ENCODE measurements at places on chromosomes 7 and 10. TPM values are rescaled to one million over a fixed set of nuclear protein-coding genes. Genes with fewer than 3 reads are reported as not detected.

CBX3 gene
- 177 TPM for polyA plus RNA-seq

PRTFDC1 gene
- polyA plus RNA-seq = 14.2 TPM

EPHB4 gene
- polyA plus RNA-seq = 53.9 TPM

EPC1 gene
- polyA plus RNA-seq = 13.4 TPM

GIMAP8 gene
- 0.67 TPM for polyA plus RNA-seq

PRPS1L1 gene
- not detected for polyA plus RNA-seq

ADK gene
- polyA plus RNA-seq = 24.9 TPM

HDAC9 gene
- 2.2 TPM for polyA plus RNA-seq

DRGX gene
- not detected for polyA plus RNA-seq

NODAL gene
- 0.16 TPM for polyA plus RNA-seq

ADCYAP1R1 gene
- polyA plus RNA-seq = 4.4 TPM

PRKG1 gene
- 0.45 TPM for polyA plus RNA-seq

ANKRD61 gene
- 0.67 TPM for polyA plus RNA-seq

- H3K4me3 ChIP-seq = no peak overlapping the region
- H3K36me3 ChIP-seq = no peaks in the 10 kb centered on the region
- H3K4me1 ChIP-seq = no peaks in the 10 kb centered on the region
- H3K27me3 ChIP-seq = no peaks in the 10 kb centered on the region
Observed at GRCh38 chr7:46672861-46673260, 751.8 kb upstream of the IGFBP3 start.

DNA sequence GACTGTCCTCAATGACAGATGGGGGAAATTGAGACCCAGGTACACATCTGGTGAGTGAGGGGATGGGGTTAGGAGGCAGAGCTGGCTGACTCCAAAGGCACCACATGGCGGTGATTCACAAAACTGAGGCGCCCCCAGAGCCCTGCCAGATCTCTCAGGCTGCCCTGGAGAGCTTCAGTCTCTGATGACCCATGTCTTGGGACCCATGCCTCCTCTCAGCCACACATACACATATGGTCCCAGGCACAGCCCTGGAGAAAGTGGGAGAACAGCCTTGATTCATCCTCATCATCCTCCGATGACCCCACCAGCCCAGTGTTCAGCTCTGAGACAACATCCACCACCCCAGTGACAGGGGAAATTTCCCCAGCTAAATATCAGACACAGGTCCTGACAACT is 426.0 kb downstream of the RPS24 start:
- no peak overlapping the region for H3K27ac ChIP-seq
- no peak for DNase-seq
- H3K4me3 ChIP-seq = no peak overlapping the region
- H3K4me1 ChIP-seq = no peaks in the 10 kb centered on the region

DNA sequence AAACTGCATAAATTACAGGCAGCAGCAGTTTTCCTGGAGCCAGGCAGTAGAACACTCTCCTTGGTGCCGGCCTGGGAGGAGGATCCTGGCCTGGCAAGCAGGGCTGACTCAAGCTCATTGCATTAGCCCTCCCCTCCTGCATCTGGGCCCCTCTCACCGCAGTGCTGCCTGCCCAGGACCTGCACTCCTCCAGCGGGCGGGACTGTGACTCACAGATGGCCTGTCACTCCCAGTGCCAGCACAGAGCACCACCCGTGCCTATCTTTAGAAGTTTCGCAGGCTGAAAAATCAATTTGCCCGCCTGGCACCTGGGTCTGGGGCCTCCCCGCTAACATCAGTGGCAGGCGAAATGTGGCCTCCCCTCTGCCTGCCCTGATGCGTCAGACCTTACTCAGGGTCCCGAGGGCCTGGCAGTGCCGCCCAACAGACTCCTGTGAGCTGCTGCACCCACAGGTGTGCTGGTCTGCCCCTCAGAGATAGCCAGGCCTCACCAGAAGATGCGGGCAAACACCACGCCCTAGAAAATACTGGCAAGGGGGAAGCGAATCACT is 123.8 kb downstream of the KCNMA1 start:
- no peaks in the 10 kb centered on the region for H3K27me3 ChIP-seq
- no peaks in the 10 kb centered on the region for H3K36me3 ChIP-seq
- peaks cover 17% of the 10 kb centered on the region for H3K4me1 ChIP-seq
- no peak for DNase-seq
- no peak overlapping the region for H3K27ac ChIP-seq

GRCh38 chr7:119758254-119758653 is 514.7 kb upstream of the KCND2 start:
- no peak overlapping the region for H3K4me3 ChIP-seq
- no peaks in the 10 kb centered on the region for H3K4me1 ChIP-seq
- no peaks in the 10 kb centered on the region for H3K27me3 ChIP-seq
- no peak for DNase-seq
- no peak overlapping the region for H3K27ac ChIP-seq

DNA sequence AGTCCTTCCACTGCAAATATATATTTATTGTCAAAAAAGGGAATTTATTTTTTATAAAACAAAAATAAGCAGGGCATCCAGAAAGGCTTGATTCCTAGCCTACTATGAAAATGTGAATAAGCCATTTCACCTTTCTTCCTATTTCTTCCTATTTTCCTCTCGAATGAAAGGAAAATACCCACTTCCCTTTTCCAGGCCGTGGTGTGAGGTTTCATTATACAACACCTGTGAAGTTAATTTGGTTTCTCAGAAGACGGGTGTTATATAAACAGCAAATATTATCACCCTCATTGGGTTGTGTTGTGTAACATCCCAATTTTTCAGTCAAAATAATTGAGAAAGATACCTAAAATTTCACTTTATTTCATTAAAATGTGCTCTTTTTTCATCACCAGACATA is 214.3 kb downstream of the DGKB start:
- H3K27me3 ChIP-seq = no peaks in the 10 kb centered on the region
- DNase-seq = no peak
- no peak overlapping the region for H3K4me3 ChIP-seq
- no peaks in the 10 kb centered on the region for H3K36me3 ChIP-seq
- H3K4me1 ChIP-seq = no peaks in the 10 kb centered on the region

GRCh38 chr10:11235771-11236170 is 218.1 kb downstream of the CELF2 start:
- no peaks in the 10 kb centered on the region for H3K4me1 ChIP-seq
- H3K27ac ChIP-seq = no peak overlapping the region
- H3K36me3 ChIP-seq = no peaks in the 10 kb centered on the region
- no peak overlapping the region for H3K4me3 ChIP-seq
- no peak for DNase-seq

- no peaks in the 10 kb centered on the region for H3K4me1 ChIP-seq
- no peaks in the 10 kb centered on the region for H3K36me3 ChIP-seq
- no peak overlapping the region for H3K4me3 ChIP-seq
- H3K27ac ChIP-seq = no peak overlapping the region
- no peak for DNase-seq
Observed at GRCh38 chr7:130360518-130360917, 15.9 kb downstream of the CPA5 start.

GRCh38 chr10:124245191-124245590 is 151.8 kb upstream of the CHST15 start:
- H3K4me3 ChIP-seq = no peak overlapping the region
- H3K27me3 ChIP-seq = no peaks in the 10 kb centered on the region
- no peak overlapping the region for H3K27ac ChIP-seq
- DNase-seq = no peak
- no peaks in the 10 kb centered on the region for H3K36me3 ChIP-seq

- H3K4me1 ChIP-seq = no peaks in the 10 kb centered on the region
- H3K27me3 ChIP-seq = no peaks in the 10 kb centered on the region
- no peaks in the 10 kb centered on the region for H3K36me3 ChIP-seq
- no peak overlapping the region for H3K4me3 ChIP-seq
- H3K27ac ChIP-seq = no peak overlapping the region
- DNase-seq = no peak
Observed at GRCh38 chr7:68700414-68700813, 897.9 kb upstream of the AUTS2 start.

GRCh38 chr10:59125666-59126065 is 50.8 kb upstream of the PHYHIPL start:
- H3K4me1 ChIP-seq = no peaks in the 10 kb centered on the region
- no peak overlapping the region for H3K27ac ChIP-seq
- no peaks in the 10 kb centered on the region for H3K27me3 ChIP-seq
- no peak overlapping the region for H3K4me3 ChIP-seq
- no peak for DNase-seq

DNA sequence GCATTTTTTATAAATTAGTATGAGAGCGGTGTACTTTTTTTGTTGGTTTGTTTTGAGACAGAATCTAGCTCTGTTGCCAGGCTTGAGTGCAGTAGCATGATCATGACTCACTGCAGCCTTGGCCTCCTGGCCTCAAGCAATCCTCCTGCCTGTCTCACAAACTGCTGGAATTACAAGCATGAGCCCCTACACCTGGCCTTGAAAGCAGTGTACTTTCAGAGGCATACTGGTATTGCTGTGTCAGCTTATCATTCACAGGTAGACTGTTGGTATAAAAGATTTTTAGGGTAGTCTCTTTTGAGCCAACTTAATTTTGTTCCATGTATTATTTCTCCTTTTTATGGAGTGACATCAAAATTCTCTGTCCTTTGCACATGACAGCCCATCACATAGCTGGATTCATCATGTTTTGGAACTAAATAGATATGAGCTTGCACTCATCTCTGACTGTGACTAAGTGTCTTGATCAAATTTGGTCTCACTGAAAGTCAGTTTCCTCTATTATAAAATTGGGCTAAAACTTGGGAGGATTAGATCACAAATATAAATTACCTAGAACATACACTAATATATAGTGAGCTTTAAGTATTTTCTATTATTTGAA is 12.4 kb downstream of the GNAT3 start:
- no peak overlapping the region for H3K4me3 ChIP-seq
- H3K4me1 ChIP-seq = no peaks in the 10 kb centered on the region
- no peaks in the 10 kb centered on the region for H3K36me3 ChIP-seq
- H3K27me3 ChIP-seq = no peaks in the 10 kb centered on the region
- peak overlapping the region; percentile 58 for H3K27ac ChIP-seq

DNA sequence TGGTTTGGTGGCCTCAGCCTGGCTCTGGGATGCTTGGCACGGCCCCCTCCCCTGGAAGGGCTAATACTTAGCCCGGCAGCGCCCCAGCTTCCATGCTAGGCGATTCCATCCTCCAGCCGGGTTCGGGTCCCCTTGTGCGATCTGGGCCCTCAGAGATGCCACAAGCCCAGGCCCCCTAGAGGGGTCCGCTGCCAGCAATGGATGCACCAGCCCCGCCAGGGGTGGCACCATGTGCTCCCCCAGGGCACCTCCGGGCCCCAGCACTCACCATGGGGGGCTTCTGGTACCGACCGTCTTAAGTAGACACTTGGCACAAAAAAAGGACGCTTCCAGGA is 125.7 kb upstream of the KCTD7 start:
- H3K4me3 ChIP-seq = no peak overlapping the region
- no peaks in the 10 kb centered on the region for H3K36me3 ChIP-seq
- H3K27ac ChIP-seq = no peak overlapping the region
- DNase-seq = no peak

DNA sequence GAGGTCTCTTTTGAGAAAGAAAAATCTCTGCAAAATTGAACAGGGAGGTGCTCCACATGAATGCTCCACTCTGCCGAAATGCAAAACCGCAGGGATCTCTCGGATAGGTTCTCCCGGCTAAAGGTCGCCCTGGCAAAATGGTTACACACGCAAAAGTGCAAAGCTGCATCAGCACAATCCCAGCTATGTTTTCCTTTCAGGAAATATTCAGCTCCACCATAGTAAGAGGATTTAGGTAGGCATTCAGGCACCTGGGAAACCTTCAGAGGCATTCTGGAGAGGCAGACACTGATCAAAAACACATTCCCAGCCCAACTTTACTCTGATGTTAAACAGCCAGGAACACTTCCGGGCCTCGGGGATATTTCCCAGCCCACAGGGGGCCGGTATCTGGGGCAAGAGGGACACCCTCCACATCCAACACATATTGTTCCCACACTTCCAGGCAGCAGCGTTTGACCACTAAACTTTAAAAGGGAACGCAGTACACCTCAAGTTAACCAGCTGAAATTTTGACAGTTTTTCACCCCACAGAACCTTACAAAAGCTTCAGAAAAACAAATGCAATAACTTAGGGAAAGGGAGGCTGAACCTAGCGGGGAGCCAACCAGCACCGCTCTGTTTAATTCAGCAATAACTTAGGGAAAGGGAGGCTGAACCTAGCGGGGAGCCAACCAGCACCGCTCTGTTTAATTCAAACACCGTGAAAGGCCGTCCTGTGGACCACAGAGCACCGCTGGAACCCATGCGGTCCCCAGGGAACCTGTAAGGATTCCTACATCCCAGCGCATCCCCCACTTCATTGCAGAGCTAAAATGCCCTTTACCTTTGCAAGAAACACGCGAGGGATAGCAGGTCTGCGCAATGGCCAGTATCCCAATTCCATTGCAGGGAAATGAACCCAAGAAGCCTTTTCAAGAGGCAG is 45.9 kb downstream of the TNS3 start:
- H3K4me1 ChIP-seq = peaks cover 64% of the 10 kb centered on the region
- peak overlapping the region; percentile 49 for H3K4me3 ChIP-seq
- H3K36me3 ChIP-seq = no peaks in the 10 kb centered on the region
- DNase-seq = peak; percentile 53
- no peaks in the 10 kb centered on the region for H3K27me3 ChIP-seq

GRCh38 chr10:121598263-121599249 is at the start of gene FGFR2:
Gene FGFR2 (minus strand): TSS chr10:121598444. CDS start chr10:121593817, 4,627 bp downstream.
- H3K36me3 ChIP-seq = no peaks in the 10 kb centered on the region
- peaks cover 9% of the 10 kb centered on the region for H3K4me1 ChIP-seq
- peak; percentile 78 for DNase-seq
- H3K4me3 ChIP-seq = peak within 1 kb of the TSS; percentile 33

- H3K4me1 ChIP-seq = peaks cover 14% of the 10 kb centered on the region
- no peak overlapping the region for H3K27ac ChIP-seq
- DNase-seq = no peak
- no peaks in the 10 kb centered on the region for H3K27me3 ChIP-seq
Observed at GRCh38 chr7:138932427-138932826, 48.8 kb downstream of the KIAA1549 start.
